ENCODE measurements at places on chromosomes 4 and X.

- DNase-seq = no peak
These were observed 35.7 kb upstream of the INTS6L start for GRCh38 chrX:135484641-135485289.

GRCh38 chr4:127102361-127102760, 530.4 kb upstream of the INTU start:
- no peak for DNase-seq

DNA sequence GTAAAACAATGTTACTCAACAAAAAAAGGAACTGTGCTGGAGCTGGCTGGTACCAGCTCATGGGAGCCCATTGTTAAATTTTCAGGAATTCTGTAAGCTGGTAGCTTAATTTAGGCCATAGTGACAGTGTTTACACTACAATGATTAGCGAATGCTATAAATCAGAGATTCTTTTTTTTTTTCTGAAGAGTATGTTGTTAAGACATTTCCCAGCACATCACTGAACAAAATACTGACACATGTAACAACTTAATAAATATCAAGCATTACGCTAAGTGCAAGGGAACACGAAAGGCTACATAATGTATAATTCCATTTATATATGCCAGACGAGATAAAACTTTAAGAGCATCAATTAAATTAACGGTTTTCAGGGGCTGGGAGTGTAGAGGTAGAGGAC, 4.4 kb downstream of the WDFY3 start:
- DNase-seq = no peak

DNA sequence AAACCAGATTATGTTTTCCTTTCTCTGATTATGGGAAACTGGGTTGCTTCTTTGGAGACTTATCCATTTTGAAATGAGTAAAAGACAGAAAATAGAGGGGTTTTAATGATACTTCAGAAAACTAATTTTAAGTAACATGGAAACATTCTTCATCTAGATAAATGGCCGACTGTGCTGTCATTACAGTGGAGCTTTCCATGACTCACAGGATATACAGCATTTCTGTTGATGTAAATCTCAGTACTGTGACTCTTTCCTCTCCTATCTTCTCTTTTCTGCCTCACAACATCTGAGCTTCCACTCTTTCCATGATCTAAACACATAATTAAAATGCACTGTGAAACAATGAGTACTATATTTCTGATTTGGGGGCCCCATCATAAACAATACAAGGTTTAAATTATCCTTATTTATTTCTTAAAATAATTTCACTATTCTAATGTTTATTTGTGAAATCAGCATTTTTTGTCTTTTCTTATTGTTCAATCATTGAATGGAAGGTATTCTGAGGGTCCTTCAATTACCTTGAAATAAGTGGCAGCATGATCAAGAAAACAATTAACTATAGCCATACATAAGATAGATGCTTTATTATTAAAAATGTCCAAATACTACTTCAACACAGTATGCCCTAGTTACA, 19.3 kb downstream of the SEC24D start:
- DNase-seq = no peak

DNA sequence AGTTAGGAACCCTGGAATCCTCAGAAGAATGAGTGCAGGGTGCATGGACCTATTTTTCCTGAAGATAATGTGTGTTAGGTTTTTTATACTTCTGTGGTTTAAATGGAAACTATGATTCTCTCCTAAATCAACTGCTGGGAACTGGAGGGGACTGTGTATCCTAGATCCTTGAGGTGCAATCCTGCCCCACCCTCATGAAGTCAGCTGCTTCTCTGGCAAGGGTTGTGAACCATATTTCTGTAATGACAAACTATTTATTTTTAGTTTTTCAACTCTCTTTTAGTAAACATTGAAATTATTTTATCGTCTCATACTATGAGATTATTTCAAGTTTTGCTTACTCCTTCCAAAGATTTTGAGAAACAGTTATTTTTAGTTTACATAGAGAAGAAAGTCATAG, 25.8 kb upstream of the VEGFC start:
- DNase-seq = no peak

Data from stimulated activated CD8-positive, alpha-beta memory T cell treated with anti-CD3 and anti-CD28 coated beads, Interleukin-2, amount 100 ng/mL, for 1 hour (primary cell).